ENCODE measurements at places on chromosomes 1 and 21. TPM values are rescaled to one million over a fixed set of nuclear protein-coding genes. Genes with fewer than 3 reads are reported as not detected.

Gene S100A3
- total RNA-seq = not detected

DNA sequence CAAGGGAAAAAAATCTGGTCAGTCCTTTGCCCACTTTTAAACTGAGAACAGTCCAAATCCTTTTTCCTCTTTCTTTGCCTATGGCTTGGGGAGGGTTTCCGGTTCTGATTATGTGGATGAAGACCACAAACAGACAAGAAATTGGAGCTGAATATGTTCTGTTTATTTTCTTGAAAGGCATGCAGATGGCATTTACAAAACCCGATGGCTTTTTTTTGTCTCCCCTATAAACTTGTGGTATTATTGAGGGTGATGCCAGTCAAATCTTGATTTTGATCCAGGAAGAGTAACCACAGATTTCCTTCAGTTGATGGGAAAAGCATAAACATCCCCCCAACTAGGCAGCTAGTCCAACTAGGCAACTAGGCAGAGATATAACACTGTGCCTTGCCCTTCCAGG lies 38.9 kb downstream of the PLPP3 start:
- no peak for DNase-seq

Gene CCDC181
- 2.0 TPM for total RNA-seq

DNA sequence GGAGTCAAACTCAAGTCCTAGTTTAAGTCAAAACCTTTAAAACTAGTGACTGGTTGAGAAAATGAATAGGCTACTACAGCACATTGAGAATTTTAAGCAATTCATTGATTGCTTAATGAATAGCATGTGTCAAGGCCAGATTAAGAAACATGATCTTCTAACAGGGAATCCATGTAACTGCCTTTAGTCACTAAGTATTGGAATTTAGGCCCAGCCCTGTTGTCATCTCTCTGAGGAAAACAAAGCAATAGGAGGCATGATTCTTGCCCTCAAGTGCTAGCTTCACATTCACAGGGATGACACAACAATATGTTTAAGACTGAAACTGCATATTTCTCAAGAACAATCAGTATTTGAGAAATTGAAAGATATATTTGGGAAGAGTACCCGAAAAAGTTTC lies 70.0 kb upstream of the PTGS2 start:
- DNase-seq = no peak

GRCh38 chr1:114150016-114150415 lies 3.7 kb downstream of the SYT6 start:
- DNase-seq = no peak

DNA sequence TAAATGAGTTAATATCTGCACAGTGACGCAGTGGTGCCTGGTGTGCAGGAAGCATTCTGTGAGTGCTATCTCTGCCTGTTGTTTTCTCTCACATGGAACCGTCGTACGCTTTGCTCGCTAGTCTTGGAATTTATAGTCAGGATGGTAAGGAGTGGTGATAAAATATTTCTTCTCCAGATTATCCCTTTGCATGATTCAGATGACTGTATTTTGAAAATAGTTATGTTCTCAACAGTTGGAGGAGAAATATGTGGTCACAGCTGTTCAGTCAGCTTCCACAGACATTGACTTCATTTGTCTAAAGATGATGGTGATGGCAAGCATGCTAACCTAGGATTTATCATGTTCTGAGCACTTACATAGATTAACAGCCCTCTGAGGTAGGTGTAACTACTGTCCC lies 41.3 kb upstream of the VAMP3 start:
- DNase-seq = no peak

- DNase-seq = no peak
Observed at GRCh38 chr1:206905295-206906164, 8.3 kb downstream of the IL24 start.

- DNase-seq = no peak
Observed at GRCh38 chr1:4090556-4090955, 190.5 kb upstream of the C1orf174 start.

Gene NCAM2
- total RNA-seq = 20.1 TPM

- DNase-seq = no peak
Observed at GRCh38 chr1:19620786-19621185, 23.3 kb upstream of the NBL1 start.

DNA sequence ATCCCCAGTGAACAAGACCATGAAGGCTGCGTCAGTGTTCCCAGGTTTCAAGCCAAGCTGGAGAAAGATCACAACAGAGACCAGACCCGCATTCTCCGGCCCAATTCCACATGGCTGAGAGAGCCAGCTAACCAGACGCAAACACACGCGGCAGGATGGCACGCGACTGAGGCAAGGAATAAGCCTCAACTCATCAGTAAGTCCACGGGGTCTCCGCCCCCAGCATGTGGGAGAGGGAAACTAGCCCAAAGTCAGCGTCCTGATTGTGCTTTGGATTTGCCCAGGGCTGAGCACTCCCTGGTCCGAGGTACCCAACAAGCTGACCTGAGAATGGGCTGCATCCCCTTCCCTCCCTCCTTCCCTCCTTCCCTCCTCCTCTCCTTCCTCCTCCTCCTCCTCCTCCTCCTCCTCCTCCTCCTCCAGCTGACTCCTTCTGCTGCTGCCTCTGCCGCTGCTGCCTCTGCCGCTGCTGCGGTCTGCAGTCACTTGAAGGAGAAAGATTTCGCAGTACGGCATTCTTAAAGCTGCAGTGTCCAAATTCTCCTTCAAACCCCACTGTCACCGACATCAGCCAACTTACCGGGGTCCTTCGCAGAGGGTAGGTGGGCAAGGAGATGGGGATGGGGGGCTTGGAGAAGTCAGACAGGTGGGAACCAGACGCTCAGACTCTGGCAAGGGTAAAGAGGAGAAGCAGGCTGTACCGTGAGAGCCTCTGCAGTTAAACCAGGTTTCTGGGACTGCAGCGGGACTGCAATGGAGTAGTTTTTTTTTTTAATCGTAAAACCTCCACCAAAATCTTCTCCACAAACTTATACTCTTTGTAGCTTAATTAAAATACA lies 33.0 kb upstream of the H6PD start:
- no peak for DNase-seq

Gene OR10J1
- total RNA-seq = not detected

Gene AADACL3
- total RNA-seq = not detected

DNA sequence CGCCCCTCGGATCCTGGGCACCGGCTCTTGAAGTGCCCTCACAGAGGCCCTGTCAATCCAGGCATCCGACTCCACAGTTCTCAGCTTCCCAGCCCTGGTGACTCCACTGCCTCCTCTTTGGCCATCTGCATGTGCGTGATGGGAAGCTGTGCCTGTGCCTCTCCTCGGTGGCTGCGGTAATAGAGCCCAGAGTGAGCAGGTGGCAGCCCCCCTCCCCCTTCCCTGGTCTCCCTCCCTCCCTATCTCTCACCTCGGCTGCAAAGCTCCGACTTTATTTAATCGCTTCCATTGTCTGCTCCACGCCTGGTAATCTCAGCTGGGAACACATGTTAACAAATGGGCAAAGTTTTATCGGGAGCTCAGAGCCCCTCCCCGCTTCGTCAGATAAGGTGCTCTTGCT lies 91.9 kb downstream of the IGSF21 start:
- DNase-seq = no peak

DNA sequence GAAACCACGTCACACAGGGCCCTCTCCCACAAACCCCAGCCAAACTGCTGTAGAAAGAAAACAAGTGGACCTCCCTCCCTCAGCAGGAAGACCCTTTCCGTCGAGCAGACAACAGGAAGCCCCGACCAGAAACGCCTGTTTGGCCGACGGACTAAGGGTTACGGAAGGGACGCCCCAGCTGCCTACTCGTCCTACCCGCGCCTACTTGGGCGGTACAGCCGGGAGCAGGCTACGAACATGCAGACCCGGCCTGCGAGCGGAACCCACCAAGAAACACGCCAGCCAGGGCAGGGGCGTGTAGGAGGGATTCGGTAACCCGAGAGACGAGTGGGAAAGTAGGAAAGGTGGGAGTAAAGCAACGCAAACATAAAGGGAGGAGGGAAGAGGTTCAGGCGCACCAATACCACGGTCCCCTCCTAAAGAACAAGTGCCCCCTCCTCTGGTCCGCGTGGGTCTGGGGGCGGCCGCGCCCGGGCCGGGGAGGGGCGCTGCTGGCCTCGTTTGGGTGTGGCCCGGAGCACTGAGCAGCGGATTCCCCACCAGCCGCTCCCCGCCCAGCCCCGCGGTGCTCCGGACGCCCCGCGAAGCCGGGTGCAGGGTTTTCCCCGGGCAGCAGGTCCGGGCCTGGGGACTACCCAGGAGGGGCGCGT lies 450 bp downstream of the S100A10 start:
- no peak for DNase-seq

Gene NLRP3
- total RNA-seq = 2.4 TPM

GRCh38 chr1:55463814-55464475 lies 248.8 kb upstream of the USP24 start:
- no peak for DNase-seq

Gene RCAN3
- total RNA-seq = 8.6 TPM

GRCh38 chr21:36491209-36491910 lies 11.4 kb upstream of the CLDN14 start:
- DNase-seq = peak; percentile 25

DNA sequence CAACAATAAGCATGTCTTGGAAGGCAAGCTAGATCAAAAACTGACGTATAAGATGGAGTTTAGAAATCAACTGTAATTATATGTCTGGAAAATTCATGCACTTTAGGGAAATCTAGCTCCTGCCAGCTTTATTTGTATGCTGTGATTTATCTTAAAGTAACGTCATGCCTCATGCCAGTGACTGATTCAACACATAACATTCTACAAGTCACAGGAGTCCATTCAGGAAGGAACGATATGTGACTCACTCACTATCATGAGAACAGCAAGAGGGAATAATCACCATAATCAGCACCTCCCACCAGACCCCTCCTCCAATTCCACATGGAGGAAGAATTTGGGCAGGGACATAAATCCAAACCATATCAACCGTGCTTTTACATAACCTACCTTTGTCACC lies 682.4 kb upstream of the ADAMTS5 start:
- DNase-seq = no peak

GRCh38 chr21:15669247-15669646 lies 60.5 kb upstream of the USP25 start:
- DNase-seq = no peak

Data from urinary bladder (tissue), 4 donors.